ENCODE measurements at places on chromosomes 12 and 14.

- no peak for DNase-seq
Observed at GRCh38 chr14:103220134-103220981, 97.1 kb downstream of the TNFAIP2 start.

DNA sequence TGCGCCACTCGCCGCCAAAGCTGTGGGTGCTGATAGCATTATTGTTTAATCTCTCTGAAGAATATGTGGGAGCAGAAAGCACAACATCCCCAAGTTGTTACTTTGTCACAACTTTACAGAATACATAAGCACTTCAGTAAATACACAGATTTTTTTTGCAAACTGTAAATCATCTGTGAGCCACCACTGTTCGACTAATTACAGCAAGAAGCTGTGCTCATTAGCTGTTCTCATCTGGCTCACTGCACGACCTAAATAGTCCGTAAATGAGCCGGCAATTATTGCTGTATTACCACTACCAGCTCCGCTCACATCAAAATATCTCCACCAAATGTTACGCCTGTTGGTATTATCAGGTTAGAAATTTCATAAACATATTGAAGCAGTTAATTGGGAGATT lies 228.9 kb upstream of the PRKD1 start:
- no peak for DNase-seq

GRCh38 chr12:120252071-120252906 lies 13.2 kb downstream of the PXN start:
- no peak for DNase-seq

DNA sequence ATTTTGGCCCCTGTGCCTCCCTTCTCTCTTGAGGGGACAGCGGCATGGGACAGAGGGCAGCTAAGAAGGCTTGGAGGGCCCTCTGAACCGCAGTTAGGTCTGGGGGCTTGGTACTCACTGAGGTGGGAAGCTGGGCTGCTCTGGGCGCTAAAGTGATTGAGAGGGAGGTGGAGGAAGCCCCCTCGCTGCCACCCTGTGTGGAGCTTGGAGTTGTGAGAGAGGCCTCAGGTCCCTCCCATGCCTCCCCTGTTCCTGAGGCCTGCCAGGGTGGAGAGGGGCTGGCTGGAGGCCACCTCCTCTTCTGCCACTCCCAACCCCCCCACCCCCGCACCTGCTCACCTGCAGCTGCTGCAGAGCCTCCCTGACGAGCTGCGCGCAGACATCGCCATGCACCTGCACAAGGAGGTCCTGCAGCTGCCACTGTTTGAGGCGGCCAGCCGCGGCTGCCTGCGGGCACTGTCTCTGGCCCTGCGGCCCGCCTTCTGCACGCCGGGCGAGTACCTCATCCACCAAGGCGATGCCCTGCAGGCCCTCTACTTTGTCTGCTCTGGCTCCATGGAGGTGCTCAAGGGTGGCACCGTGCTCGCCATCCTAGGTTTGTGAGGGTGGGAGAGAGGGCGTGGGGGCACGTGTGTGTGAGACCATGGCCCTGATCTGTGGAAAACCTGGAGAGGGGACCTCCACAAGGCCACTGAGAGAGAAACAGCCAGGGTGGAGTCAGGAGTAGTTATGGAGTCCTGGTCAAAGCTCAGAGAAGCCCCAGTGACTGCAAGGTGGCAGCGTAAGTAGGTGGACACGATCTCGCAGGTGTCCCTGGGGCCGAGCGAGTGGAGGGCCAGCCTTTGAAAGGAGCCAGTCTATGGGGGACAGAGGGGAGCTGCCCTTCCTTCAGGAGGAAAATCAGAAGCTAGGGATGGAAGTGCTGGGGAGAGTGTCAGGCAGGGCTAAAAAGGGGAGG lies 11.2 kb downstream of the KCNH3 start:
- no peak for DNase-seq

DNA sequence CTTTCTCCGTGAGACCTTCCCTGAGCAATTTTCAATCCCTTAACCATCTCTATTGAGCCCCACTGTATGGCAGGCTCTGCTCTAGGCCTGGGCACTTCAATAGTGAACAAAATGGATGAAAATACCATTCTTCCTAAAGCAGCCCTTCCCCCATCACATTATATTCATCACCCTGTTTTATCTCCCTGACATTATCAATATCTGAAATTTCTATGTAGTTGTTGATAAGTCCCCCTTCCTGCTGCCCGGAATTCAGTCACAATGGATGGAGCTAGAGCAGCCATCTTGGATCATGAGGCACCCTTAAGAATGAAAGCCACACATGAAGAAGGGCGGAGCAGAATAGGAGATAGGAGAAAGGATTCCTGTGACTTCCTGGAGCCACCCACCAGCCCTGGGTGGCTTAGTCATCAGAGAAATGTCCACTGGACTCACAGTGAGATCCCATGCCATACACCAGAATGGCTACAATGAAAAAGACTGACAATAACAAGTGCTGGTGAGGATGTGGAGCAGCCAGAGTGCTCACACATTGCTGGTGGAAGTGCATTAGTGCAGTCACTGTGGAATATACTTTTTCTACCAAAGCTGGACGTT lies 33.9 kb downstream of the SCARB1 start:
- DNase-seq: no peak

GRCh38 chr12:77696183-77696582 lies 134.5 kb upstream of the NAV3 start:
- DNase-seq: no peak

DNA sequence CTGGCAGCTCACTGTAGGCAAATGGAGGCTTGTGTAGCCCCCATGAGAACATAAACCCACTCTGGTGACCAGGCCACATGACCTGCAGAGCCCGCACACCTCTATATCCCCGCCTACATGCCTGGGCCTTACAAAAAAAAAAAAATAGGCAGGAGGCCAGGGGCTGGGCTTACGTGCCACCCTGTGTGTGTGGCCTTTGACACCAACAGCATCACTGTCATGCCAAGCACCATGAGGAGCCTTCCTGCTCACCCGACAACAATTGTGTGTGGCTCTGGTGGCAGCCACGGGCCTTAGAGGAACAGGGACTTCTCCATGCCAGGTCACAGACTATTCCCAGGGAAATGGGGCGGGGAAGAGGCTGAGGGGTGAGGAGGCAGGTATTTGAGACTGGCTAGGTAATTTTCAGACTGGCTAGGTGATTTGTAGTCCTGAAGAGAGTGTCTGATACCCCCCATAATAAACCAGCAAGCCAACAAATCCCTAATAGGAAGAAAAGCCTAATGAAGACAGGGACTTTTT lies 140.0 kb downstream of the DPF3 start:
- DNase-seq: no peak

DNA sequence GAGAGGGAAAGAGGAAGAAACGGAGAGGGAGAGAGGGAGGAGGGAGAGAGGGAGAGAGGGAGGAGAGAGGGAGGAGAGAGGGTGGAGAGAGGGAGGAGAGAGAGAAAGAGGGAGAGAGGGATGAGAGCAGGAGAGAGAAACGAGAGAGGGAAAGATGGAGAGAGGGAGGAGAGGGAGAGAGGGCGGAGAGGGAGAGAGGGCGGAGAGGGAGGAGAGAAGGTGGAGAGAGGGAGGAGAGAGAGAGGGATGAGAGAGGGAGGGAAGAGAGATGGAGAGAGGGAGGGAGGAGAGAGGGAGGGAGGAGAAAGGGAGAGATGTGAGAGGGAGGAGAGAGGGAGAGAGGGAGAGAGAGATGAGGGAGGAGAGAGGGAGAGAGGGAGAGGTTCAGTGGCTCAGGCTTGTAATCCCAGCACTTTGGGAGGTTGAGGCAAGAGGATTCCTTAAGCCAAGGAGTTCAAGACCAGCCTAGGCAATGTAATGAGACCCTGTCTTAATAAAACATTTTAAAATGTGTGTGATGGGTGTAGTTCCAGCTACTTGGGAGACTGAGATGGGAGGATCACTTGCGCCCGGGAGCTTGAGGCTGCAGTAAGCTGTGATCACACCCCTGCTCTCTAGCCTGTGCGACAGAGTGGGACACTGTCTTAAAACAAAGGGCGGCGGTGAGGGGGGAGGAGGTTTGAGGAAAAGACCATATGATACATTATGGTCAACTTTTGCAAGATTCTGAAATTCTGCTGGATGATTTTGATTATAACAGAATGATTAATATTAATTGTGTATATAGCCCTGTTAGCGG lies 21.3 kb upstream of the SNRPF start:
- no peak for DNase-seq

GRCh38 chr12:80792861-80793260 lies 76.1 kb downstream of the MYF5 start:
- no peak for DNase-seq
